ENCODE measurements at places on chromosomes 1 and 21.

DNA sequence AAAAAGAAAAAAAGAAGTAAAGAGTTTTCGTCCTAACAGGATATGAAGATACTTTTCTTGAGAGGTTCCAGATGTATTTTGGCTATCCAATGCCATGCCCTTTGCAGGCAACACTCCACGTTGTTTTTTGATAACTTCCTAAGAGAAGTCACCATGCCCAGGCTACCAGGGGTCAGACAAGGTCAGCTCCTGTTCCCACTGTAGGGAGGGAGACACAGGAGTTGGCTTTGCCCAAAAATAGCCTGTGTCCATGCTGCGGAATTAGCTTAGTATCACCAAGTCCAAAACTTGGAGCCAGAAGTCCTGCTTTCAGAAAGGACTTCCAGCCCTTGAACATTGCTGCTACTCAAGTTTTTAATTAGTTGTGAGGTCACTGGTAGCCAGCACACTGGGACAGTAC, 62.1 kb upstream of the NRIP1 start:
- DNase-seq: no peak

- no peak for DNase-seq
Observed at GRCh38 chr21:28725396-28725795, 267.3 kb downstream of the LTN1 start.

DNA sequence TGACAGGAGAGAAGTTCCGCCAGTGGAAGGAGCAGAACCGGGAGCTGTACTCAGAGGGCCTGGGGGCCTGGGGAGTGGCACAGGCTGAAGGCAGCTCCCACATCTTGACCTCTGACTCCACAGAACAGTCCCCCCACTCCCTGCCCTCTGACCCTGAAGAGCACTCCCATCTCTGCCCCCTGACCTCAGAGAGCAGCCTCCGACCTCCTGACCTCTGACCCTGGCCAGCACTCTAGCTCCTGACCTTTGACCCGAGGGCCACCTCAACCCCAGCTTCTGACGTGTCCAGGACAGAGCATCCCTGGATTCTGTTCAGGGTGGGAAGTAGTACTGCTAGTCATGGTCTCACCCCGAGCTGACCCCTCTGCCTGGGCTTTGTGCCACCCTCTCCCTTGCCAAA, 1.1 kb upstream of the CATSPER4 start:
- DNase-seq: no peak

DNA sequence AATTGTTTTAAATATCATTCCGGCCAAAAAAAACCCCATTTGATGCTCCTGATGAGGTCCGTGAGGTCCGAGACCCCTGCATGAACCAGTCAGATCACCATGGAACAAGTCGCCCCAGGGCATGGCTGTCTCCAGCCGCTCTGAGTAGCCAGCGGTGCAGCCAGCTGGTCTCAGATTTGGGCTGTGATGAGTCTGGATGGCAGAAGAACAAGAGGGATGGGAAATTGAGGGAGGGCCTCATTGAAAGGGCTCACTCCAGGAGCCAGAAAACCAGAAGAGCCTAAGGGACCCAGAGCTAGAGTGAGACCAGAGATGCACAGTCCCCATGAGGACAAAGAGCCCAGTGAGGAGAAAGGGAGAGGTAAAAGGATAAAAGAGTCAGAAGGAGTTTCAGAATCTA, 174.0 kb downstream of the TOMM20 start:
- DNase-seq: no peak

GRCh38 chr1:8905582-8906191, 27.2 kb upstream of the ENO1 start:
- DNase-seq: no peak

DNA sequence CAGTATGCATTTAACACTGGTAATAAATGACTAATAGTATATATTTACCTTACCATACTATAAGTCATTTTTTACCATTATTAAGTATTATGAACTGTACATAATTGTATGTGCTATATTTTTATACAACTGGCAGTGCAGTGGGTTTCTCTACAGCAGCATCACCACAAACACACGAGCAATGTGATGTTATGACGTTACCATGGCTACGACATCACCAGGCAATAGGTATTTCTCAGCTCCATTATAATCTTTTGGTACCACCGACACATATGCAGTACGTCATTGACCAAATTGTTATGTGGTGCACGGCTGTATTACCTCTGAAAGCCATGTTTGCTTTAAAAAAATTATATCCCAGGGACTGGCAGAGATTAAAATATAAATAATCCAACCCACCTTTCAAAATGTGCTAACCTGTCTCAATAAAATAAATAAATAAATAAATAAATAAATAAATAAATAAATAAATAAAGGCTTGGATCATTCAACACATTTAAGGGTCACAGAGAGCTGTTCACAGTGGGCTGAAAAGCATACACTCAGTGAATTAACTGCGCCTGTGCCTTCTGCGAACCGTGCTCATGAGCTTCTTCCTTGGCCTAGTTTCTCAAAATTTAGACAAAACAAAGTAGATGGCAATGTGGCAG, 121.4 kb upstream of the SLC35F3 start:
- DNase-seq: no peak

GRCh38 chr1:27601321-27601770, 2.6 kb downstream of the AHDC1 start:
- no peak for DNase-seq

GRCh38 chr1:202205523-202206190, 12.1 kb downstream of the LGR6 start:
- no peak for DNase-seq

- no peak for DNase-seq
Observed at GRCh38 chr1:43366601-43367025, 1.2 kb downstream of the ELOVL1 start.

DNA sequence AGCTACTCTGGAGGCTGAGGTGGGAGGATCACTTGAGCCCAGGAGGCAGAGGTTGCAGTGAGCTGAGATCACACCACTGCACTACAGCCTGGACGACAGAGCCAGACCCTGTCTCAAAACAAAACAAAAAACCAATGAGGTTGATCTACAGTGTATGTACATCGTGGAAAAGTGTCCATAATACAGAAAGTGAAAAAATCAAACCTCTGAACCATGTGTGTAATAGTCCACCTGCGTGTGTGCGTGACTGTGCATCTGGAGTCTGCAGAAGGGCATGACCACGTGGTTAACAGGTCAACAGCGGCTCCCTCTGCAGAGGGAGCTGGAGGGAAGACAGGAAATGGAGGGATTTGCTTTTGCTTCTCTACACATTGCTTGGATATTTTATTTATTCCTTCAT, 32.4 kb upstream of the ENO1 start:
- DNase-seq: no peak

DNA sequence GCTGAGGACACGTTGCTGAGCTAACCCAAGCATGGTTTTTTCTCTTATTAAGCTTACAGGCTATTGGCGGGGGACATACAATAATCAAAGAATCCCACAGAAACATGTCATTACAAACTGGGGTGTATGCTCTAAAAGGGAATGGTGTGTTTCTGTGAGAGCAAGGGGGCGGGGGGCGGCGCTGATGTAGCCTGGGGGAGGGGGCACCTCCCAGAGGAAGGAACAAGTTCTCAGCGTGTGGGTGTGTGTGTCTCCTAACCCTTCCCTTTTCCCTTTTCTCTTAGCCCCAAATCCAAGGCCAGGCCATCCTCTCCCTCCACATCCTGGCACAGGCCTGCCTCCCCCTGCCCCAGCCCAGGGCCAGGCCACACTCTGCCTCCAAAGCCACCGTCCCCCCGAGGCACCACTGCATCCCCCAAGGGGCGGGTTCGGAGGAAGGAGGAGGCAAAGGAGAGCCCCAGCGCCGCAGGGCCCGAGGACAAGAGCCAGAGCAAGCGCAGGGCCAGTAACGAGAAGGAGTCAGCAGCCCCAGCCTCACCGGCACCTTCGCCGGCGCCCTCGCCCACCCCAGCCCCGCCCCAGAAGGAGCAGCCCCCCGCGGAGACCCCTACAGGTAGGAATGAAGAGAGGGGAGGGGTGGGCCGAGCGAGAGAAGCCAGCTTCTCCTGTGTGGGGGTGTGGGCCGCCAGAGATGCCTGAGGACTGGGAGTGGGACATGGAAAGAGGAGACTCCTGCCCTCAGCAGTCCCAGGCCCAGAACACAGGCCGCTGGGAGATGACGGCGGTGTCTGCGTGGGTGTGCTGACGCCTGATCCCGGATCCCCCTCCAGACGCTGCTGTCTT, 21.9 kb downstream of the MAP7D1 start:
- DNase-seq: no peak

- no peak for DNase-seq
Observed at GRCh38 chr1:223199094-223199647, 56.1 kb upstream of the TLR5 start.

- DNase-seq: peak; percentile 74
Observed at GRCh38 chr1:20194757-20195461, 8.6 kb upstream of the PLA2G2C start.

GRCh38 chr1:206578068-206578977, 33.9 kb downstream of the EIF2D start:
- DNase-seq: no peak

- no peak for DNase-seq
Observed at GRCh38 chr1:227947676-227948492, at the start of gene WNT9A. Gene WNT9A, minus strand, starts transcription at chr1:227947932. Its CDS starts 45 bp downstream, at chr1:227947887.

GRCh38 chr1:87132284-87132870, 196.3 kb upstream of the LMO4 start:
- no peak for DNase-seq

DNA sequence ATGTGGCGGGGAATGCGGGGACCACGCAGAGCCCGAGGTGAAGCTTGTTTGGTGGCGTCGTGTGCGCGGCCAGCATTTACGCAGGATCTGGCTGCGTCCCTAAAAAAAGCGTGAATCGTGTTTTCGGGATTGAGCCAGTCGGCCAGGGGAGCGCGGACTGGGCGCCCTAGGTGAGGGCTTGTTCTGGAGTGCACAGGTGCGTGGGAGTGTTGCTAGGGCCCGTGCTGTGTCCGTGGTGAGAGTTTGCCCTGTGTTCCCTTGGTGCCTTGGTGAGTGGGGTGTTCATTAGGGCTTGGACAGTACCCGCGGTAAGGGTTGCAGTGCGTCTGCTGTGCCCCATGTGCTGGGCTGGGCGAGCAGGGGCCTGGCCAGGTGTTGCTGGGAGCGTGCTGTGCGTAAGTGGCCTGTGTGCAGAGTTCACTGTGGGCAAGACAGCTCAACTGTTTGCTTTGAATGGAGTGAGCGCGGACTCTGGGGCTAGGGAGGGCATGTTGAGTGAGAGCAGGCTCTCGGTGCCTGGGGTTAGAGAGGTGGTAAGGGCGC, 673 bp downstream of the CD46 start:
- no peak for DNase-seq

DNA sequence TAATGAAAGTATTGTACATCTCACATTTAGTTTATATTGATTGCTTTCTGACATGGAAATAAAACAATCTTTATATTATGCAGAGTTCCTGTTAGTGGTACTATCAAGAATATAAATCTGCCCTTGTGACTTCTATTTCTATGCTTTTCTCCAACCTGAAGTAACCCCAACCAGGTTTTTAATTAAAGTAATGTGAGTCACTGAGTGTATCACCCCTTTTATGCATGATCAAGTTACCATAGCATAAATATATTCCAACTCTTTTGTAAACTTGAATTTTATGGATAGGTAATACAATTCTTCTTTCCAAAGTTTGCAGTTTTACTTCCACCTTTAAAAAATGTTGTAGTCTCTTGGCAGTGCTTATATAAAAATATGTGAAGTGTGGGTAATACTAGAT, 532.3 kb downstream of the USP25 start:
- no peak for DNase-seq

GRCh38 chr1:216015116-216015515, 408.1 kb downstream of the USH2A start:
- no peak for DNase-seq

DNA sequence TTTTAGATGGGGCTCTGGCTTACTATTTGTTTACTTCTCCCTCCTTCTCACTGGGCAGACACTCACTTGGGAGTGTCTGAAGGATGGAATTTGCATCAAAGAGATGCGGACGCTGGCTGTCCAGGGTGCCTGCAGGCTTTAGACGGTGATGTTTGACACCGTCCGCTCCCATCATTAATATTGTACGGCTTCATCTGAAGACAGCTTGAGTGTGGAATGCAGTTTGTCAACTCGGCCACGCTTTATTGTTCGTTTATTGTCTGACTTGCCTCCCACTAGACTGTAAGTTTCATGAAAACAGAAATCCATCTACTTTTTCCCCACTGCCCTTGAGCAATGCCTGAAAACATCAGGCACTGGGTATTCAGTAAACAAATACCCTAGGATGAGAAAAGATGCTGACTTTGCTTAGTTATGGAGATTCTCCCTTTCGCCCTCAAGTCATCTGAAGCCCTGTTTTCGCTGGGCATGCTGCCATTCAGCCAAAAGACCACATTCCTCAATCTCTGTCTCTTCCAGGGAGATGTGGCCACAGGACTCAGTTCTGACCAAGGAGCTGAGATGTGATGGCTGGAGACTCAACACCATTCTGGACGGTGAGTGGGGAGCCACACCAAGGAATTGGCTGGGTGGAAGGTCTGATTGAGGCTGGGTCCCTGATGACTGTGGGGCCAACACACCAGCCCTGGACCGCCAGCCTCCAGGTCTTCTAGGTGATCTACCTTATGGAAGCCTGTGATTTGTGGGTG, 87.6 kb downstream of the BCAR3 start:
- no peak for DNase-seq

DNA sequence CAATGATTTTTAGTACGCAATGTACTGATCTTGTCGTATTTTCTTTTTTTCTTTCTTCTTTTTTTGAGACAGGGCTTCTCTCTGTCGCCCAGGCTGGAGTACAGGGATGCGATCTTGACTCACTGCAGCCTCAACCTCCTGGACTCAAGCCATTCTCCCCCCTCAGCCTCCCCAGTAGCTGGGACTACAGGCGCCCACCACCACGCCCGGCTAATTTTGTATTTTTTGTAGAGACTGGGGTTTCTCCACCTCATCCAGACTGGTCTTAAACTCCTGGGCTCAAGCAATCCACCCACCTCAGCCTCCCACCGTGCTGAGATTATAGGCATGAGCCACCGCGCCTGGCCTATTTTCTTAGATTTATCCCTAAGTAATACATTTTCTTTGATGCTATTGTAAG, 43.9 kb upstream of the COL6A2 start:
- no peak for DNase-seq

DNA sequence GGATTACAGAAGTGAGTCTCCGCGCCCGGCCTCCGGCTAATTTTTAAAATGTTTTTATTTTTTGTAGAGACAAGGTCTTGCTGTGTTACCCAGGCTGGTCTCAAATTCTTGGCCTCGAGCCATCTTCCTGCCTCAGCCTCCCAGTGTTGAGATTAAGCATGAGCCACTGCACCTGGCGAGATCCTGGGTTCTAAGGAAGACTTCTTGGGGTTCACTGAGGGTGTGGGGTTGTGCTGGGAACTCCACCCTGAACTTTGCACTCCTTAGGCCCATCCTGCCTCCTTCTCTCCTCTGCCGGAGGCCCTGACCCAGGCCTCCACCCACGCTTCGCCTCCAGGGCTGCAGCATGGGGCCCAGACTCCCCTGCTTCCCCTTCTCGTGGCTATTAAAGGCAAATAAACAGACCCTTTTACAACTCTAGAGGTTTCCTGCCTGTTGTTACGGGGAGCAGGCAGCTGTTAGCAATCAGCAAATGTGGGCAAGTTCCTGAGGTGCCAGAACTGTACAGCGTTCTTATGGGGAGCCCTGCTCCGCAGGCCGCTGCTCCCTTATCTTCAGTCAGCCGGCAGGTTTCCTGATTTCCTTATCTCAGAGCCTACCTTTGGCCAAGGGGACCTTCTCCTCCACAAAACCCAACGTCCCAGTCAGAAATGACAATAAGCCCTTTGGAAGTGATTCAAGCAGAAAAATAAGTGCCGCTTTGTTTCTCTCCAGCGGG, 41.0 kb upstream of the LIN9 start:
- DNase-seq: no peak
